ENCODE measurements at places on chromosomes 4 and X.

- DNase-seq: no peak
Observed at GRCh38 chrX:356385-357034, 30.2 kb downstream of the PPP2R3B start.

DNA sequence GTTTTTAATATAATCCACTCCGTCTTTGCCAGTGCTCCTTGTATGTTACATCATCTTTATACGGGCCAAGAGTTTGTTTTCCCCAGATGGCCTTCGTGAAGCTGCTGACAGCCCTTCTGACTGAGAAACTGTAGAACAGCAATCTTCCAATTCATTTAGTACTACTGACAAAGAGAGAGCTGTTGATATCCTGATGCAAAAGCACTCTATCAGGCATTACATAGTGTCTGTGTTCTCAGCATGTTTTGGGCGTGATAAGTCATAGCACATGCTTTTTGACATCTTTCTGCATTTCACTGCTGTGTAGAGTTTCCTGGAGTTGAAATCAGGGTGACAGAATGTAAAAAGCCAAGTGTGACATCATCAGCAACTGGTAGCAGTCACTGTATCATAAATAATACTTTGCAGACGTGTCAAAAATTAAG lies 746.3 kb upstream of the FAM241A start:
- DNase-seq: peak; percentile 9

GRCh38 chr4:188778905-188779304 lies 639.7 kb downstream of the TRIML1 start:
- DNase-seq: no peak

GRCh38 chr4:6619116-6619465 lies 21.4 kb upstream of the MRFAP1 start:
- DNase-seq: no peak

- no peak for DNase-seq
Observed at GRCh38 chr4:55018978-55019377, 106.4 kb downstream of the KDR start.
